ENCODE measurements at places on chromosomes 3 and 15. TPM values are rescaled to one million over a fixed set of nuclear protein-coding genes. Genes with fewer than 3 reads are reported as not detected.

GRCh38 chr3:105502333-105502732 lies 135.6 kb downstream of the ALCAM start:
- no peak for DNase-seq
- no peaks in the 10 kb centered on the region for H3K4me1 ChIP-seq
- H3K36me3 ChIP-seq: no peaks in the 10 kb centered on the region
- H3K27me3 ChIP-seq: no peaks in the 10 kb centered on the region
- H3K27ac ChIP-seq: no peak overlapping the region

GRCh38 chr3:14124223-14124614 lies 451 bp downstream of the CHCHD4 start:
- DNase-seq: no peak
- peaks cover 63% of the 10 kb centered on the region for H3K36me3 ChIP-seq

DNA sequence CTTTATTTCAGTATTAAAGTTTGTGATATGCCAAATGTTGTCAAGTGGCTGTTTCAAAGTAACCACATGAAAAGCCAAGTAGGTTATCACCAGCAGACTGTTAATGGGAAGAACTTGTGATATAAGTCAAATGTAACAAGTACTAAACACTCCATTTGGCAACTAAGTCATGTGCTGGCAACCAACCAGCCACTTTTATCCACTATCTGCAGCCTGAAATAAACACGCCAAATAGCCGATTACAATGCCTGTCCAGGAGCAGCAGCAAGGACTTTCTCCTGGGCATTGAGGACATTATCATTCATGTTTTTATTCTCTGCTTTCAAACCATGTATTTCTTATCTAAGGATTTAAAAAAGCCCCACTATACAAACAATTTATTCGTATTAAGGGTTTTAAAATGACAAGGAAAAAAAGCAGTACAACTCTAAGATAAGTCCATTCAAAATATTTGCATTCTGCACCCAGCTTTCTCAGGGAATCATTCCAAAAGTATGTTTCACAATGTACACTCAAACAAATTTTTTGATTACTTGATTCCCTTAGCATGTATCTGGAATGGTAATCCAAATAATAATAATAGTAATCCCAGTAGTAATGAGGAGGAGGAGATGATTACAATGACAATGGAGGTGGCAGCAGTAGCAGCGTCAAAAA lies 448.6 kb downstream of the ERC2 start:
- no peaks in the 10 kb centered on the region for H3K27me3 ChIP-seq
- H3K4me1 ChIP-seq: no peaks in the 10 kb centered on the region
- no peak overlapping the region for H3K27ac ChIP-seq
- H3K36me3 ChIP-seq: no peaks in the 10 kb centered on the region

GOLGA8T gene
- not detected for polyA plus RNA-seq

ATP1B3 gene
- 123 TPM for polyA plus RNA-seq

- DNase-seq: no peak
- H3K36me3 ChIP-seq: no peaks in the 10 kb centered on the region
- H3K27ac ChIP-seq: no peak overlapping the region
- peaks cover 83% of the 10 kb centered on the region for H3K27me3 ChIP-seq
These were observed 7.3 kb downstream of the FGD5 start for GRCh38 chr3:14826069-14826468.

All from K562 (cell line).